NCI-H1694 treated with DMSO at 0.1 percent for 48 hours (cell line): ENCODE measurements at places on chromosomes 12 and 14.

DNA sequence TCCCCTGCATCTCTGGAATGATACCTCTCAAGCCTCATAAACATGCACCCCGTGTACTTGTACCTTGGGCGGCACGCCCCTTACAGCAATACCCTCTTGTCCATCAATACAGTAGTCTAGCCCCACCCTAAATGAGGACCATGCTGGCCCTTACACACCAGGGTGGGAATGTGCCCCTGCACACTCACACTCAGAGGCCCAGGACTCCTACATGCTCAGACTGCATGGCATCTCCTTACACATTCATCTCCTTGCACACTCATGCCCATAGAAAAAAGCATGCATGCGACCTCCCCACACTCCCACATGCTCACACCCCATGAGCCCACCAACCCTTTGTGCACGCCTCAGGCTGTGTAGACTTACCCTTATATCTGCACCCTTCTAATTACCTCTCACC, 22.0 kb downstream of the ITGA7 start:
- no peak for DNase-seq

GRCh38 chr12:29691161-29691854, 92.4 kb downstream of the TMTC1 start:
- DNase-seq, result no peak

DNA sequence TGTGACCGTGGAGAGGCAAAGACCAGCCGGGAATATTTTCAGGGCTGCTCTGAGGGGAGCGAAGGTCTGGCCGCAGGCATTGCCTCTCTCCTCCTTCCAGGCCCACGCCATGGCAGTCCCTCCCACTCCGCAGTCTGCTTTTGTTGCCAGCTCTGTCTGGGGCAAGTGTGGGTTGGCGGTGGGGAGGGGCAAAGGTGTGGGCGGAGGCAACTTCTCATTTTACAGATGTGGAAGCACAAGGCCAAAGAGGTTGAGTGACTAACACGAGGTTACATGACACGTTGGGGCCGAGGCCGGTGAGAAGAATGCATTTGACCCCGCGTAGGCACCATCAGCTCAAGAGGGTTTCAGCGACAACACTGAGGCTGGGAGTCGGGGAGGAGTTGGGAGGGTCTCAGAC, 6.1 kb upstream of the FAIM2 start:
- DNase-seq, result no peak

DNA sequence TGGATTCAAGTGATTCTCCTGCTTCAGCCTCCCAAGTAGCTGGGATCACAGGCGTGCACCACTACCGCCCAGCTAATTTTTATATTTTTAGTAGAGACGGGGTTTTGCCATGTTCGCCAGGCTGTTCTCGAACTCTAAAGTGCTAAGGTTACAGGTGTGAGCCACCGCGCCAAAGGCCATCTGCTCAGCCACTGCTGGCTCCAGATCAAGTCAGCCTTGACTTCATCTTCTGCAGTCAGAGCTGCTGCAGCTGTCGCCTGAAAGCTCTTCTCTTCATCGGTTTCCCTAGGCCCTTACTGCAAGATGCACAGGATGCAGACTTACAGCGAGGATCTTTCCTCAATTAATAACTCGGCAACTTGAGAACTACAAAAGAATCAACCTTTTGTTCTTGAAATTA, 66.8 kb downstream of the CLIP1 start:
- DNase-seq, result peak; percentile 81

DNA sequence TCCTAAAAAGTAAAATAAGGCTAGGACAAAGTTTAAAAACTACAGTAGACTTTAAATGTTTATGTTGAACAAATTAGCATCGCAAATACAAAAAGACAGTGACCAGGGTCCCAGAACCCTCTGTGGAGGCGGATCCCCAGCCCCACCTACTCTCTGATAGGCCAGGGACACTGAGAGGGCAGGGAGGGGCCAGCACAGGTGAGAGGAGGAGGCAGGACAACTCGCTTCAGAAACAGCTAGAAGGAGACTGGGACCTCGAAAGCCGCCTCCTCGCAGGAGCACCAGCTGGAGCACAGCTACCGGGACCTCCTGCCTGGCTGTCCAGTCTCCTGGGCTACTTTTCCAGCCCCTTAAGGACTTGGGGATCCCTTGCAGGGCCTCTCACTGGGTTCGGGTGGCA, 992 bp downstream of the DNAH10 start:
- DNase-seq, result no peak

DNA sequence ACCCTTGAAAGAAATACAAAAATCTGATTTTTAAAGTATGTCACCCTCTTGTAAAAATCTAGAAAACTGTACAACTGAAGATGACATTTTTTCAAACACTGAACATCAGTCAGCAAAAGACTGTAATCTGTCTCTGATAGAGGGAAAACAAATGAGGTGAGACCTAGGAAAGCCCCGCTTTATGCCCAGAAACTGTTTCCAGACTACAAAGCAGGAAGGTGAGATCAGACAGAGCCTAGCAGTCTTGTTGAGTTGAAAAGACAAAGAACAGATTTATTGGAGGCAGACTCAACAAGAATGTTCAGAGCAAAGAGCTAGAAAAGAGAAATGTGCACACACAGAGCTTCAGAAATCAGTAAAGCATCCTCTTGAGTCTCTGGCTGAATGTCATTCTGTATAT, 873.6 kb downstream of the LRFN5 start:
- DNase-seq, result no peak

GRCh38 chr12:96810477-96810876, 96.6 kb upstream of the NEDD1 start:
- DNase-seq, result no peak

DNA sequence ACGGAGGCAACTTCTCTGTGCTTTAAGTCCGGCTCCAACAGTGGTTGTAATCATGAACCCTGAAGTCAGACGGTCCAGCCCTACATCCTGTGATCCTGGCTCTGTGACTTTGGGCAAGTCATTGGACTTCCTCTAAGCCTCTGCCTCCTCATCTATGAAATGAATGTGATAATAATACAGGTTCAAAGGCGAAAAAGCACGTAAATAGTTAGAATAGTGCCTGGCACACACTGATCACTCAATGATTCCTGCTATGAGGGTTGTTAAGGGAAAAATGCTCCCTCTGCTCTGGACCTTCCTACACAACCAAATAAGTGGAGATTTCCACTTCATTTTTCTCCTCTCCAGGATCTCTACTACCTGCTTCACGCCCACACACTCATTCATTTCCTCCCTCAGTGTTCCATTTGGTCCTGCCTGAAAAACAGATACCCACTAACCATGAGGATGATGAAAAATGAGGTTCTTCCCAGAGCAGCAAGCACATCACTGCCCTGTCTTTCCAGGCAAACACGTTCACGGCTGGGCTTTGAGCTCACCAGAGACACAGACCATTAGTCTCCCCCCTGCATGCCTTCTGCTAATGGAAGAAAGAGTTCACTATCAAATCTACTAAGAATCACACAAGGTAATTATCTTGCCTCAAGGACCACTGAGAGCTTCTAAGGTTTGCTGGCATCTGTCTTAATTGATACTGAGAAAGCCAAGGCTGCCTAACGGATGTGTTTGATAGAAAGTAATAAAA, 13.2 kb downstream of the NUAK1 start:
- DNase-seq, result no peak

DNA sequence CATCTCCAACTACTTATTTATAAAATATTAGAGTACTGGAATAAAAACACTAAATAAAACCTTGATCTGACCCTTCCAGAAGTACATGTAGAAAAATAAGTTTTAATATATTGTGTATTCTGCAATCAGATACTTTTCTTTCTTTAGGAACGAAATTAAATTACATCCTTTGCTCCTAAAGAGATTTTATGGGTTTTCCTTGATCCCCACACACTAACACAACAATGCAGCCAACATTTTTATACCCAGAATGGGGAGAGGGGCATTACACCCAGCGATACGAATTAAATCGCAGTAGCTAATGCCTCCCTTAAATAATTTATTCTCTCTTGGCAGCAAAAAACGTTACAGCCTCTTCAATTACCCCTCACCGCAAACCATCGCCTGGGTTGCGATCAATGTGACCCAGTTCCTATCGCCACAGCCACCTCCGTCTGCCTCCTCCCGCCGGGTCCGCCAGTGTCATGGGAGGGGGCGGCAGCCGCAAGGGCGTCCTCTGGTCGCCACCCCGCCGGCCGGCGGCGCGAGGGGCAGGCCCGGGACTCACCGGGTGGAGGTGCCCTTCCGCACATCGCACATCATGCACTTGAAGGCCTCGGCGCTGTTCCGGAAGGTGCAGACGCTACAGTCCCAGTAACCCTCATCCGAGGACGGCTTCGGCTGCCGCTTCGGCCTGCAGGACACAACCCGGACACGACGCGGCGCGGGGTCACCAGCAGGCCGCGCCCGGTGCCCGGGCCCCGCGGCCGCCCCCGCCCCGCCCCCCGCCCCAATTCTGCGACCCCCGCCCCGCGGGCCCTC, 796 bp downstream of the YAF2 start:
- peak; percentile 24 for DNase-seq

GRCh38 chr12:125267114-125267513, 201.9 kb downstream of the AACS start:
- no peak for DNase-seq

GRCh38 chr12:85821759-85822158, 14.4 kb downstream of the RASSF9 start:
- DNase-seq, result no peak

- no peak for DNase-seq
These were observed 2.4 kb upstream of the MLEC start for GRCh38 chr12:120684523-120684932.

DNA sequence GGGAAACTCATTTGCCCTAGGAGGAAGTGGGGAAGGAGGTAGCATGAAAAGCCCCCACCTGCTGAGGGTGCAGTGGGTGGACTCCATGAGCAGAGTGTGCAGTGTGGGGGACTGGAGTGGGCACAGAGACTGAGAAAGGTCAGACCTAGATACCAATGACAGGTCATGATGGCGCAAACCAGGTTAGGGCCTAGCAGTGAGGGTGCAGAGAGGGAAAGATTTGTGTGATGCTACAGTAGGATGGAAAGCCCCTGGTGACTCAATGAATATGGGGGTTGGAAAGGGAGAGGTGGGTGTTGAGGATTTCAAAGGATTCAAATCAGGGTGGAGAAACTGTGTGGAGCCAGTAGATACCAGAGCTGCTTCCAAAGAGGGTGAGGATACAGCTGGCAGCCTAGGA, 319.2 kb downstream of the DPF3 start:
- peak; percentile 26 for DNase-seq

GRCh38 chr14:94037954-94038353, 11.8 kb downstream of the OTUB2 start:
- DNase-seq, result no peak

- no peak for DNase-seq
These were observed 81.4 kb upstream of the KRAS start for GRCh38 chr12:25332143-25332542.

DNA sequence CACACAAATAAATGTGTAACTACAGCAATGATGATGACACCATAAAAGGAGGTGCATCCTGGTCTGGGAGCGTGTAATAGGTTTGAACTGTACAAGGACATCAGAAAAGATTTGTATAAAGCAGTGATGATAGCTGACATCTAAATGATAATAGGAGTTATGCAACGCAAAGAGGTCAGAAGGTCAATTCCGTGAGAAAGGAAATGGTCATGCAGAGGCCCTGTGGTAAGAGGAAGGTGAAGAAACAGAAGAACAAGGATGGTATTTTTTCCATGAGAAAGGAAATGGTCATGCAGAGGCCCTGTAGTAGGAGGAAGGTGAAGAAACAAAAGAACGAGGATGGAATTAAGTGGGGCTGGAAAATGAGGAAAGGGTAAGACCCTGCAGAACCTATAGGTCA, 106.7 kb upstream of the TMPO start:
- DNase-seq, result no peak

- DNase-seq, result no peak
These were observed 11.6 kb upstream of the HECTD1 start for GRCh38 chr14:31219169-31219568.

DNA sequence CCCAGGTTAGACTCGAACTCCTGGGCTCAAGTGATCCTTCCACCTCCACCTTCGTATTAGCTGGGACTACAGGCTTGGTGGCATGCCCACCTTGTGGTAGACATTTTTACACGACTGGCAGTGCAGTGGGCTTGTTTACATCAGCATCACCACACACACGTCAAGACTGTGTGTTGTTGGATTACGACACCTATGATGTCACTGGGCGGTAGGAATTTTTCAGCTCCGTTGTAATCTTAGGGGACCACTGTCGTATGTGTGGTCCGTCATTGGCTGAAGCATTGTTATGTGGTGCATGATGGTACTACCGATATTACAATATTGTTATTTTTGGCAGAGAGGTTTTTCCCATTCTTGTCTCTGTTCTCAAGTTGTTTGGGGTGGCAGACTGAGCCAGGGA, 50.7 kb downstream of the TSPAN9 start:
- no peak for DNase-seq

GRCh38 chr12:130192642-130193345, 30.5 kb downstream of the FZD10 start:
- DNase-seq, result no peak

- no peak for DNase-seq
These were observed 126.5 kb upstream of the NTF3 start for GRCh38 chr12:5305425-5305824.

DNA sequence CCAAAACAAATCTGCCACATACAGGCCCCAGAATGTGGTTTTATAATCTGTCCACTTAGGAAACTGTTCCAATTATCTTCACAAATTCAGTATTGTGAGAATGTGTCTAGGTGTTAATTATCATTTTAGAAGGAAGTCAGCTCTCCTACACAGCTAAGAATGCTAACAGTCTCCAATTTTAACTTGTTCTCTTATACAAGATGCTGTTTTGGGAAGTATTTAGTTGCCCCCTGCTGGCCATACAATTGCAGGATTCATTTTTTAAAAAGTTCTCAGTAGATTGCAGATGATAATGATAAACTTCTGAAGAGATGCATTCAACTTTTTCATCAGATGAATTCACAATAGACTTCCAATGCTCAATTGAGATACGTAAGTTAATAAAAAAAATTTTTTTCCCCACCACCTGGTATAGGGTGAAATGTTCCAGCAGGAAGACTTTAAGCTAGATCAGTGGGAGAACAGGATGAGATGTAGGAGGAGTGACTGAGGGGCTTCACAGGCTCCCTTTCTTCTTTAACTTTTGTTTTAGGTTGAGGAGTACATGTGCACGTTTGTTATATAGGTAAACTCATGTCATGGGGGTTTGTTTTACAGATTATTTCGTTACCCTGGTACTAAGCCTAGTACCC, 27.3 kb upstream of the OSBPL8 start:
- peak; percentile 11 for DNase-seq

DNA sequence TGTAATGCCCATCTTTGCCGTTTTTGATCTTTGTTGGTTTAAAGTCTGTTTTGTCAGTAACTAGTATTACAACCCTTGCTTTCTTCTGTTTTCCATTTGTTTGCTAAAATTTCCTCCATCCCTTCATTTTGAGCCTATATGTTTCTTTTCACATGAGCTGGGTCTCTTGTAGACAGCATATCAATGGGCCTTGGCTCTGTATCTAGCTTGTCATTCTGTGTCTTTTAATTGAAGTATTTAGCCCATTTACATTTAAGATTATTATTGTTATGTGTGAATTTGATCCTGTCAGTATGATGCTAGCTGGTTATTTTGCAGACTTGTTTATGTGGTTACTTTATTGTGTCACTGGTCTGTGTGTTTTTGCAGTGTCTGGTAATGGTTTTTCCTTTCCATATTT, 913.2 kb downstream of the TRHDE start:
- no peak for DNase-seq
